ENCODE measurements at places on chromosomes 2 and 18. TPM values are rescaled to one million over a fixed set of nuclear protein-coding genes. Genes with fewer than 3 reads are reported as not detected.

The SLC4A3 gene
- 2.1 TPM for total RNA-seq

The EVA1A gene
- 19.9 TPM for total RNA-seq

The PTCD3 gene
- total RNA-seq, result 80.9 TPM

DNA sequence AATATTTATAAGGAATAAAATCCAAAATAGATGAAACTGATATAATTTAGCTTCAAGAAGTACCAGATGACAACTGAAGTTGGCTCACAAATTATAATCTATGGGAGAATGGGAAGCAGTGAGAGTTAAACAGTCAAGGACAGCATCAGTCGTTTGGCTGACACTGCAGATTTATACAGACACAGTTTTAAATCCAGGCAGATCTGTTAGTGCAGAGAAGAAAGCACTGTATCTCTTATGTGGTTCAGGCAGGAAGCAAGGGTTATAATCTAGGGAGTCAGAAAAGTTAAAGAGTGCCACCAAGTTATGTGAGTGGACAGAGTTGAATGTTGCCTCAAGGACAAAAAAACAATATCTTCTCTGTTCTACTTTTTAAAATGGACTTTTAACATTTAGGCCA, 880.2 kb downstream of the TSN start:
- no peak for DNase-seq

DNA sequence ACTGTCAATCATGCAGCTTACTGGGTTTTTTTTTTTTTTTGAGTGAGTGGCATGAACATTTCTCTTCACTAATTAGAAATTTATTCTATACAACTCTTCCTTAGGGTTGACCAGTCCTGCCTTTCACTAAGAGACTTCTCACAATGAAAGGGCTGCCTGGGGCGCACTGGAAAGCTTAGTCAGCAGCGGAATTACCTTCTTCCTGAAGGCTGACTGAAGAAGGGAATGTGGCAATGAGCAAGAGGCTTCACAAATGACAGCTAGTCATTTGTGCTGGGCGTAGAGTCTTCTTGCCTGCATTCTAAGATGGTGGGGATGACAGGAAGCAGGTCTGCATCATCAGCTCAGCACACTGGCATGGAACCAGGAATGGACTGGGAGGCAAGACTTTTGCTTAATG, 15.6 kb upstream of the SCN3A start:
- DNase-seq, result no peak

DNA sequence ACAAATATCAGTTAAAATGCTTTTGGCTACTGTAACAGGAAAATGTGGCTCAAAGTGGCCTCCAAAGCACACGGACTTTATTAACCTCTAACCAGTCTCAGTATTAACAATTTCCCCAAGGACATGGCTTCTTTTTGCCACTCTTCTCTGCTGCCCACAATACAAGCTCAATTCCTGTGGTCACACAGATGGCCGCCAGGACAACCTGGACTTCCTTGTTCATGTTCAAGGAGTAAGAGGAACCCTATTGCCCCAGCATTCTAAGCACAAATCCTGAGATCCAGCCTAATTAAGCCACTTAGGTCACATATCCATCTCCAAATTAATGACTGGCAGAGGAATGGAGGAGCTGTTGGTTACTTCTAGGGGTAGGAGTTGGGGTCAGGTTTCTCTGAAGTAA, 38.2 kb downstream of the AOX1 start:
- DNase-seq, result no peak

DNA sequence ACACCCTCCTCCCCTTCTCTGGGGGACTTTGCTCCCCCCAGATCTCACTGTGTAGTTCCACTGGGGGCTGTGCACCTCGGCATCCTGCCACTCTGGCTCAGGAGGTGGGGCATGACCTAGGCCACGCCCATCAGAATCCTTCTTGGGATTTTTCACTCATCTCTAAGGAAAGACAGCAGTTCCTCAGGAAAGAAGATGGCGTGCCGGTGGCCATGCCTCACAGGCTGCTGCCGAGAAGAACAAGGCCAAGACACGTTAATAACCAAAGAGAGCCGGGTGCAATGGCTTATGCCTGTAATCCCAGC, 3.2 kb downstream of the NMUR1 start:
- no peak for DNase-seq

Data from endothelial cell (in vitro differentiated cells).